ENCODE measurements at places on chromosomes 16 and 17. TPM values are rescaled to one million over a fixed set of nuclear protein-coding genes. Genes with fewer than 3 reads are reported as not detected.

- no peak for DNase-seq
Measured at GRCh38 chr16:65116818-65117430, 4.9 kb downstream of the CDH11 start.

- peak; percentile 24 for DNase-seq
Measured at GRCh38 chr16:3637371-3637923, 17.0 kb upstream of the DNASE1 start.

Gene TNRC6C
- 112 TPM for total RNA-seq

Gene WNT9B
- not detected for total RNA-seq

GRCh38 chr16:54620197-54620596, 310.5 kb upstream of the IRX5 start:
- DNase-seq = no peak

DNA sequence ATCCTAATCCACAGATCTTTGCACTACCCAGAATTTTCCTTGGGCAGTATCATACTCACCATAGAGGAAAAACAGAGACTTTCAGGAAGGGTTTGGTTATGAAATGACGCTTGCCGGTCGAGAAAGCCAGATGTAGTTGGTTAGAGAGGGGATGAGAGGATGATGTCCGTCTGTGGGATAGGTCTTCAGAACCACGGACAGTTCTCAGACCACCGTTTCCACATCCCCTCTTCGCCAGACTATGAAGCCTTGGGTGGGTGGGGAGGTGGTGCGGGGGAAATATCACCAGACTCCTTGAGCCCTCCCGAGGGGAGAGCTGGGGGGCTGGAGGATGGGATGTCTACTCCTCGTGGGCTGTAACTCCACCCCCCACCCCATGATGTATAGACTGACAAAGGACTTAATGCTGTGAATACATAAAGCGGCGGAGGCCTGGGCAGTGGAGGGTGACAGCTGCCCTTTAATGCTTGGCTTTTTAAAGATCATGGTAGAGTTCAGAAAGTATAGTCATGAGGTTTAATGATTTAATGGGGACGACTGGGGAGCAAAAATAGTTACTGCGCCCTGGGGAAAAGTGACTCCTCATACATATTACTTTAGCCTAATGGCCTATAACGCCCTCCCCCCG, 96.6 kb downstream of the MRM1 start:
- no peak for DNase-seq

Gene TBC1D16
- 1.8 TPM for total RNA-seq

DNA sequence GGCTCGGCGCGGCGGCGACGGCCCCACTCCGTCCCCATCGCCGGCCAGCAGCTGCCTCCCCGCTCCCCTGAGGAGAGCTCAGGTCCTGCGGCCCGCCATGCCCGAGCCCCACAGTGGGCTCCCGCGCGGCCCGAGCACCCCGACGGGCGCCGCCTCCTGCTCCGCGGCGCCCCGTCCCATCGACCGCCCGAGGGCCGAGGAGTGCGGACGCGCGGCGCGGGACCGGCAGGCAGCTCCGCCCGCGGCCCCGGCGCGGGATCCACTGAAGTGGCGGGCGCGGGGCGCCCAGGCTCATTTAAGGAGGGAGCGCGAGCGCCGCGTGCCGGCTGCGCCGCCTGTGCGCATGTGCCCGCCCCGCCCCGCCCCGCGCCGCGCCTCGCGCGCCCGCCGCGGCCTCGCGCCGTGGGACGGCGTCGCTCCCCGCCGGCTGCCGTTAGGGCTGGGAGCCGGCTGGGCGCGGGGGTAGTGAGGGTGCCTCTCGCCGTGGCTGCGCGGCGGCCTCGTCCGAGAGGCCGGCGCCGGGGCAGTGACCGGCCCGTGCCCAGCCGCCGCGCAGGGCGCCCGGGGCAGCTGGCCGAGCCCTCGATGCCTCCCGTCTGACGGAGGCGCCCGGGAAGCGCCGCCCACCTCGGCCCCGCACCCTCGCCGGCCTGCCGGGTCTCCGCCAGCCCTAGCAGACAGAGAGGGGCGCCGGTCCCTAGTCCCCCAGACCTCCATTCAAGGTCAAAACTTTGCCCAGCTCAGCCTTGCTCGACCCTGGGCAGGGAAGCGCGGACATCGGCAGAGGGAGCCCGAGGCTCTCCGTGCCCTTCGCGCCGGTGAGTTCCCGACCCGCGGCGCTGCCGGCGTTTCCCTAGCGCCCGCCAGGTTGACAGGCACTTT, at the start of gene NETO2:
NETO2 (minus strand) TSS at position 269 of the 882 bp plus-strand sequence. CDS start 333 bp downstream, outside the sequence.
- peak; percentile 77 for DNase-seq

DNA sequence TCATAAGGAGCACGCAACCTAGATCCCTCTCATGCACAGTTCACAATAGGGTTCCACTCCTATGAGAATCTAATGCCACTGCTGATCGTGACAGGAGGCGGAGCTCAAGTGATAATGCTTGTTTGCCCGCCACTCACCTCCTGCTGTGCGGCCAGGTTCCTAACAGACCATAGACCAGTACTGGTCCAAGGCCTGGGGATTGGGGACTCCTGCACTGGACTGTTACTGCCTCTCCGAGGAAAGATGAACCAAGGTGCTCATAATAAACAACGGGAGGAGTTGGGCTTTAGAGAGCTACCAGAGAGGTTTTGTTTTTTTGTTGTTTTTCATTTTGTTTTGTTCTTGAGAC, 58.2 kb downstream of the TK2 start:
- DNase-seq = no peak

GRCh38 chr17:6325741-6326140, 109.2 kb downstream of the AIPL1 start:
- DNase-seq = no peak

Gene TEKT3
- total RNA-seq = 0.76 TPM

Gene PRSS21
- total RNA-seq = 2.6 TPM

GRCh38 chr16:10846213-10846998, 27.8 kb upstream of the TVP23A start:
- no peak for DNase-seq

GRCh38 chr16:31020536-31020935, 10.1 kb upstream of the STX1B start:
- DNase-seq = no peak

DNA sequence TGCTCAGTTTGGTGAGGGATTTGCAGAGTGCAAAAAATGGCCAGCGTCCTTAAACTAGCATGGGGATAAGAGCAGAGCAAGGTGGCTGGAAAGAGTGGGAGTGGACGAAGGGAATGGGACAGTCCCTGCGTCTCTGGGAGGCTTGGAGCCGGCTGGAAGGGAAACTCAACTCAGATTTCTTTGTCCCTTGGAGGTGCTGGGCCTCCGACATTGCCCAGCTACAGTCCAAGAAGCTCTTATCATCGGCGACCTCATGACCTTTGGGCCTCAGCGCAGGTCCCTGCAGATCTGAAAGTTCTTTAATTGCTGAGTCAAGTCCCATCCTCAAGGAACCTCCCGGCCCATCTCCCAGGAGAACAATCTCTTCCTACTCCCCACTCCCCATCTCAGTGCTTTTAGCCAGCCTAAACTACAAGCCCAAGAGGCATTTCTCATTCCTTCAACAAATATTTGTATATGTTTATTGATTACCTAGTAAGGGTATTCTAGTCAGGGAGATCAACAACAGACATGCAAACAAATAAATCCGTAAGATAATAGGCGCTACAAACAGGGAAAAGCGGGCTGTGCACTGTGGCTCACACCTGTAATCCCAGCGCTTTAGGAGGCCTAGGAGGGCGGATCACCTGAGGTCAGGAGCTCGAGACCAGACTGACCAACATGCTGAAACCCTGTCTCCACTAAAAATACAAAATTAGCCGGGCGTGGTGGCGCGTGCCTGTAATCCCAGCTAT, 985 bp upstream of the TMEM107 start:
- no peak for DNase-seq

DNA sequence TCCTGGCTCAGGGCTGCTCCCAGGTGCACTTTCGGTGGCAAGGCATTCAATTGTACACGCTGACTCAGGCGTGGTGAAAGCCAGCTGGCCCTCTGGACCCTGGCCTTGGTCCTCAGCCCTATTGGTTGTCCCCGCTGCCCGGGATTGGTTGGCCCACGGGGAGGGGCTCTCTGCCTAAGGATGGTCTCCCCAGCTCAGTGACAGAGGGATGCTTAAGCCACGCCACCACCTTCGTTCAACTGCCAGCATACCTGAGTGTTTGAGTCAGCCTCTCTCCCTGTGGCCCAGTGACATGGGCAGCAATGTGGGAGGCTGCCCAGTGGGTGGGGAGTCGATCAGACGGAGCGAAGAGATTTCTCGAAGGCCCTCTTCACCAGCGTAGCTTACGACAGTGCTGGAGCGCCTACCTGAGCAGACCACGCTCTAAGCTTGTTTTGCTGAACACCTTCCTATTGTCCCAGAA, 30.3 kb downstream of the IRF8 start:
- DNase-seq = no peak

Gene WSCD1
- 0.47 TPM for total RNA-seq

- no peak for DNase-seq
Measured at GRCh38 chr16:70725912-70726828, 40.3 kb upstream of the MTSS2 start.

Gene CNTNAP1
- total RNA-seq = 3.0 TPM

DNA sequence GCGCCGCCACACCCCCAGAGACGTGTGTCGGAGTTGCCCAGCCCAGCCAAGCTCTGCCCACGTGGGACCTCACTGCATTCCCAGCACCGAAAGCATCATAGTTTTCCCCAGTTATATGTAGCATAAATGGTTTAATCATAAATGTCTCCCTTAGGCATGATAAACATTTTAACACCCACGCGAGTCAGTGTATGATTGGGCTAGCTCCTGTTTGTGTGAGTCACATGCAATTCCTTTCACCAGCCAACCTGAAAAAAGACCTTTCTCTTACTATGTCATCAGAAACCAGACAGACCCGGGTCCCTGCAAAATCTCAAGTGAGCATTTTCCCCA, 9.2 kb downstream of the TAF1C start:
- no peak for DNase-seq

DNA sequence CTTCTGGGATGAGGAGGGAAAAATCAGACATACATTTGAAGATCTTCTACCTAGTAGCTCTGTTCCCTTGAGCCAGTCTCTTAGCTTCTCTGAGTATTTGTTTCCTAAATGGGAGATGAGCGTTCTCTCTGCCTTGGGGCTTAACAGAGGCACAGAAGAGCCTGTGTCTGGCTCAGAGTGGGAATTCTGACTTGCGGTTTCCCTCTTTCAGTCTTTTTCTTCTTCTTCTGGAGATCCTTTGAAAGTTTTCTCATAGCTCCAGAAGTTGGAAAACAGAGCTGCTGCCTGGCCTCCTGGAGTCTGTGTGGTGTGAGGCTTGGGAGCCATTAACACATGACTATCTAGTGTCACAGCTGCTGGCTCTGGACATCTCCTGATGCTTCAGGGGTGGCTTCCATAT, 167.9 kb downstream of the MSI2 start:
- DNase-seq = no peak

GRCh38 chr16:9095656-9096397, 4.4 kb downstream of the HAPSTR1 start:
- no peak for DNase-seq

DNA sequence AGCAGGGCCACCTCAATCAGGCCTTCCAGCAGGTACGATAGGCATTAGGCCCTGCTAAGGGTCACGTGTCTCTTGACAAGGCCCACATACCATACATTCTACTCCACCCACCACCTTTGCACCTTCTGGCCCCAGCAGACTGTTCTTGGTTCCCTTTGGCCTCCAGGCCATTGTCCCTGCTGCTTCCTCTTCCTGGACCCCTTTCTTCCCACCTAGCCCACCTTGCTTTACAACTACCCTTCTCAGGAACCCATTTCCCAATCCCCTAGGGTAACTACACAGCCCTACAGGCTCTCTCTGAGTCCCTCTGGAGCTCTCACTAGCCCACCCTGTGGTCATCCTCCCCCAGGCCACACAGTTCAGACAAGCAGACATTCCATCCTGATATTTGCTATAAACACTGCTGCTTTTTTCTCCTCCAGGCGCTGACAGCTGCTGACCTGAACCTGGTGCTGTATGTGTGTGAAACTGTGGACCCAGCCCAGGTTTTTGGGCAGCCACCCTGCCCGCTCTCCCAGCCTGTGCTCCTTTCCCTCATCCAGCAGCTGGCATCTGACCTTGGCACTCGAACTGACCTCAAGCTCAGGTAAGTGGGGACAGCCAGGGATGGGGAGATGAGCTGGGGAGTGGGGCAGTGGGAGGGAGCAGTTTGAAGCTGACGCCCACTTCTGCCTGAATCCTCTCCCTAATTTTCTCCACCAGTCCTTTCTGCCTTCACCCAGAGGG, 1.4 kb upstream of the NRN1L start:
- DNase-seq = no peak

DNA sequence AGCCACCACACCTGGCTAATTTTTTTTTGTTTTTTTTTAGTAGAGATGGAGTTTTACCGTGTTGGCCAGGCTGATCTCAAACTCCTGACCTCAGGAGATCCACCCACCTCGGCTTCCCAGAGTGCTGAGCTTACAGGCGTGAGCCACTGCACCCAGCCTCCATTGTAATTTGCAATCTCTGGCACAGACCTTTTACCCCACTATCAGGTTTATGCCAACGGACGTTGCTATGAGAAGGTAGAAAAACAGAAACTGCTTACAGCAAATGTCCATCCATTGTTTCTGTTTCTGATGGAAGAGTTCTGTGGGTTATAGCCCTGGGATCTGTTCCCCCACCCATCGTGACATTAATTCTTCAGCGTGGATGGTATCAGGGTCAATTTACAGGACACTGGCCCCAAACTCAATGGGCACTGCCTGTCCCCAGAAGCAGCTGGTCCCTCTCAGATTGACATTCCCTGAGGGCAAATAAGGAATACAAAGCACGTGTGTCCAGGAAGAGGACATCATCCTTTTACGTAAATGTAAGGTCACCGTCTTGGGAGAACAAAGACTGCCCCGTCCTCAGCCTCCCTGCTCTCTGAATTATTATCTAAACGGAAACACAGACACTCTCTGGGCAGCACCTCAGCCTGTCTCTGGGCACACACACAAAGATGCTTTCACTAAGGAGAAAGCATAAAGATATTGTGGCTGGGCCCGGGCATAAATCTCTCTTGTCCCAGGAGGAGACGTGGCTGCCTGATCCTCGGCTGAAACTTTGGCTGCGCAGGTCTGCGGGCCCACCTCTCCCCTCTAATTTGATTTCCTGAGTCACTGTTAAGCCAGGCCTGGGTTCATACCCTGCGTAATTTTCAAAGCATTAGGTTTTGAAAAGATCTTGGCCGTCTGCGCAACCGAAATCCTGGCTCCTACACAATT, 5.2 kb downstream of the KCNG4 start:
- no peak for DNase-seq

Data from CD4-positive, alpha-beta memory T cell (primary cell).